ENCODE measurements at places on chromosomes 7 and 10.

DNA sequence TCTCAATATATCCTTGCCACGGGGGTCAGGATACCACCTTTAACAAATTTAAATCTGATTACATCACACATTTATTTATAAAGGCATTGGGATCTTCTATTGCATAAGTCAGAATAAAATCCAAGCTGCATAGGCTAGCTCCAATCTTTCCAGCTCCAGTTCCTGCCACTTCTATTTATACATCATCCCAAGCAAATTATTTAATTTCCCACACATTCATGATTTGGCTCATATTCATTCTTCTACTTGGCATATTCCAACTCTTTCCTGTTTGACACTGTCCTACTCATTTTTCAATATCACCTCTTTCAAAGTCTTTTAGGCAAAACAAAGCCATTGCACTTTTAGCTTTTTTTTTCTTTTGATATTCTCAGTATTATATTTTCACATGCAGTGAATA, 579.0 kb upstream of the FZD8 start:
- DNase-seq: no peak

GRCh38 chr7:107660381-107661080, at the start of gene SLC26A4:
SLC26A4 (plus strand) TSS chr7:107660828; CDS start chr7:107661642, 814 bp downstream.
- DNase-seq: peak; percentile 65

- DNase-seq: peak; percentile 81
These were observed 194.2 kb upstream of the NPSR1 start for GRCh38 chr7:34463830-34464229.

GRCh38 chr7:97145068-97145467, 27.6 kb downstream of the SDHAF3 start:
- DNase-seq: peak; percentile 58

GRCh38 chr7:148700661-148701064, 2.0 kb downstream of the CUL1 start:
- DNase-seq: peak; percentile 49

- DNase-seq: no peak
These were observed 189.6 kb downstream of the MGMT start for GRCh38 chr10:129656642-129657041.

DNA sequence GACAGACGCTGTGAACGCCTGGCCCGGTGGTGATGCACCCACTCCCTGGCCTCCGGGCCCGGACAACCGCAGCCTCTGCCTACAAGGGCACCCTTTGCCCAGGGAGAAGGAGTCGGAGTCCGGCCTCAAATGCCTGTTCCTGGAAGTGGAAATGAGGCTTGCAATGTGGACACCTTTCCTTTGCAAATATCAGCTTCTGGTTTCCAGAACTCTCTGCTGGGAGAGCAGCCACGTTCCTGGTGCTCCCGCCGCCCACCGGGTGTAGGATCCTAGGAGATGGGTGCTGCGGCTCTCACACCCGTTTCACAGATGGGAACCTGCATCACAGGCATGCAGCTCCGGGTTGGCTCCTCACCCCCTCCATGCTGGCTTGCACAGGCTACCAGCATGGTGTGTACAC, 2.9 kb downstream of the FOXL3 start:
- DNase-seq: no peak

- no peak for DNase-seq
These were observed 95.9 kb upstream of the HDAC9 start for GRCh38 chr7:18399436-18400235.

- no peak for DNase-seq
These were observed 17.6 kb downstream of the IFIT5 start for GRCh38 chr10:89431977-89432376.

DNA sequence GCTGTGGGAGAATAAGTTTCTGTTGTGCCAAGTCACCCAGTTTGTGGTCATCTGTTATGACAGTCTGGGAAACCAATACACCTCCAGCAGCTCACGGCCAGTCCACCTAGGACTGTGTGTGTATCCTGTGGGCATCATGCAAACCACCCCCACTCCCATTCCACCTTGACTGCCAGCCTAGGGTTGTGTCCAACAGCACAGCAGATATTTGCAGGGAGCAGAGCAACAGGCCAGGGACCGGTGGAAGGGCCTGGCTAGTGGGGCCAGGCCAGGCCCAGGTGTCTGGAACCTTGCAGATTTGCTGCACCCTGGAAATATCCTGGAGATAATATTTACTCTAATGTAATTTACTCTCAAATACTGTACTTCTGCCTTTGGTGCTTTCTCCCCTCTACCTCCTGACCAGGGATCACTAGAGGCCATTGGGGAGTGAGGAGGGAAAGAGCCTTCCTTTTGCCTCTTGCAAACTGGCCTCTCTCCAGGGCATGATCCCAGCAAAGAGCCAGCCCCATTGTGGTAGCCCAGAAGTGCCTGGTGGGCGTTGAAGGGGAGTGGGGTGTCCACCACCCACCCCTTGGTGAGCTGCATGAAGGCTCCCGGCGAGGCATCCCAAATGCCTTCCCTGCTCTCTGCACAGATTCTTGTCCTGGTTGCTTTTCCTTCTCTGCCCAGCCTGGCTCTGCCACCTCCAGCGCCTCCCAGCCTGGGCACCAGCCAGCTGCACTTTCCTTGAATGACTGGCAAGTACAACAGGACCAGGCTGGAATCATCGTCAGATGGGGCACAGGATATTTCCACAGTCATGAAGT, 15.2 kb upstream of the TPST1 start:
- DNase-seq: no peak

- no peak for DNase-seq
These were observed 304.9 kb downstream of the ATRNL1 start for GRCh38 chr10:115398026-115398425.

GRCh38 chr10:61785473-61786105, 115.9 kb upstream of the ARID5B start:
- no peak for DNase-seq

DNA sequence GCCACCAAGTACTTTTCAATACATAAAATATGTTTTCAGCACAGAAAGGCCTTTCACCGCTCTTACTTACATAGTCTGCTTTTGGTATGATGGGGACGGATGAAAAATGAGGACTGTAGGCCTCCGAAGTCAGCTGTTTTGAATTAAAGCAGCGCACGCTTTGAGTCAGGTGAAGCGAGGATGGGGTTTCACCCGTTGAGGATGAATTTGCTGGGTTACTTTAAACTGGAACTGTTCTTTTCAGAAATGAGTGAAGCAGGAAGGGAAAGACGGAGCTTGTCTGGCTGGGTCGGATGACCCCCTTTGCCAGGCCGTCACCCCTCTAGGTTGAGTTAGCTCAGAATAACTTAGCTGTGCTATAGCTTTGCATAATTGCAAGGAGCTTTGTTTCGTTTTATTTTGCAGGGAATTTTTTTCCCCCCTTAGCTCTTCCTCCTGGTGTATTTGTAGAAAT, 40.0 kb downstream of the CUX1 start:
- DNase-seq: no peak

GRCh38 chr7:41103331-41103730, 599.6 kb downstream of the INHBA start:
- DNase-seq: no peak

DNA sequence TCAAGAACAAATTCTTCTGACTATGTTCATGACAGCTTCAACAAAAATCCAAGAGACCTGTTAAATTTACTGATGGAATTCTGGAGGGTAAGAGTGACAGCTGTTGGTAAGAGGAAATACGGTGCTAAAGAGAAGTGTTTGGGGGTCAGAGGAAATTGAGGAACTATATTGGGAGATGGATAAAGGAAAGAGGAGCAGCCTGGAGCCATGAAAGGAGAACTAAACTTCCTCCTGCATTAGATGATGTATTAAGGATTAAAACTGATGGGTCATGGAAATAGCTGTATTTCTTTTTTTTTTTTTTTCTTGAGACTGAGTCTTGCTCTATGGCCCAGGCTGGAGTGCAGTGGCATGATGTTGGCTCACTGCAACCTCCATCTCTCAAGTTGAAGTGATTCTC, 95.3 kb downstream of the HERPUD2 start:
- DNase-seq: no peak

All from SW480 (cell line).